NK-92 treated with Interleukin-12 subunit alpha and Interleukin-12 subunit beta, amount 100 ng/mL, for 24 hours (cell line): ENCODE measurements at places on chromosomes 16 and 17.

DNA sequence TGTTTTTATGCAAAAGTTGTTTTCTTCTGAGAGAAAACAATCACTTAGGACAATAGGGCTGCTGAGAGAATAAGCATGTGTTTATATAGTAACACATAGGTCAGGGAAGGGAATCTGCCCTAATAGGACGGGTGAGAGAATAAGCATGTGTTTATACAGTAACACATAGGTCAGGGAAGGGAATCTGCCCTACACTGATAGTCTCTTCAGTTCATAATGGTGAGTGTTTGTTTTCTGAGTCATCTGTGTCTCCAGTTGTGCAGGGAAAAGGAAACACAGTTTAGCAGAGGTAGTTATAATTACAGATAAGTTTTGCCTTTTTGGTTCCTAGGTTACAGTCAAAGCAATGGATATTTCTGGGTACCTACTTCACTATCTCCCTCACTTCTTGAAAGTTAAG is 252.3 kb upstream of the CA10 start:
- DNase-seq: no peak

DNA sequence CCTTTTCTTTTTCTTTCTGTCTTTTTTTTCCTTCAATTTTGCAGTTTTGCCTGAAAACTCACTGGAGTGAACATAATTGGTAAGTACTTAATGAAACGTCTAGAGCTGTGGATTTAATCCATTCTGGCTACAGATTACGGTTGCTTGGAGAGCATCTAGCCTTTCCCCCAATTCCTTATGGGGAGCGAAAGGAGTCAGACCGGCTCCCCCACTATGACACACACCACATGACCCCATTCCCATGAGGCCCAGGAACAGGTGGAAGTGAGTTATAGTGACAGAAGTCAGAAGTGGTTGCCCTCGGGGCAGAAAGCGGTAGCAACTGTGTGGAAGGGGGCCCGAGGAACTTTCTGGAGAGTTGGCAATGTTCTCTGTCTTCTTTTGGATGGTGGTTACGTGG is 41.2 kb downstream of the EMP2 start:
- no peak for DNase-seq

DNA sequence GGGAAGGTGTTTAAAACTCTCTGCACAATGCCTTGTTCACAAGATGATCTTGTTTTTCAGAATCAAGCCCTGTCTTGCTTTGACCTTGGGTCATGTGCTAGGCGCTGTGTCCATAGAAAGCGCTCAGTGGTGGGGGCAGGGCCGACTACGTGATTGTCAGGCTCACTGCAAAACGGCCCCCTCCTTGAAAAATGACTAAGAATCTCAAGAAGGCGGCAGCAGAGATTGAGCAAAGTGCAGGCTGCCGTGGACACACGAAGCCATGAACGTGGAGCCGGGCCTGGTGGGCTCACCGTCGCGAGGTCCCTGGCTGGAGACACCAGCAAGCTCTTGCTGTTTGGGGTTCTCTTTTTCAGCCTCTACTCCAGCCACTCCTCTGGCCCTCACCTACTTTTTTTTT is 10.2 kb downstream of the ATP2C2 start:
- DNase-seq: no peak

- DNase-seq: no peak
These were observed 184.1 kb downstream of the PMP22 start for GRCh38 chr17:15081008-15081407.

DNA sequence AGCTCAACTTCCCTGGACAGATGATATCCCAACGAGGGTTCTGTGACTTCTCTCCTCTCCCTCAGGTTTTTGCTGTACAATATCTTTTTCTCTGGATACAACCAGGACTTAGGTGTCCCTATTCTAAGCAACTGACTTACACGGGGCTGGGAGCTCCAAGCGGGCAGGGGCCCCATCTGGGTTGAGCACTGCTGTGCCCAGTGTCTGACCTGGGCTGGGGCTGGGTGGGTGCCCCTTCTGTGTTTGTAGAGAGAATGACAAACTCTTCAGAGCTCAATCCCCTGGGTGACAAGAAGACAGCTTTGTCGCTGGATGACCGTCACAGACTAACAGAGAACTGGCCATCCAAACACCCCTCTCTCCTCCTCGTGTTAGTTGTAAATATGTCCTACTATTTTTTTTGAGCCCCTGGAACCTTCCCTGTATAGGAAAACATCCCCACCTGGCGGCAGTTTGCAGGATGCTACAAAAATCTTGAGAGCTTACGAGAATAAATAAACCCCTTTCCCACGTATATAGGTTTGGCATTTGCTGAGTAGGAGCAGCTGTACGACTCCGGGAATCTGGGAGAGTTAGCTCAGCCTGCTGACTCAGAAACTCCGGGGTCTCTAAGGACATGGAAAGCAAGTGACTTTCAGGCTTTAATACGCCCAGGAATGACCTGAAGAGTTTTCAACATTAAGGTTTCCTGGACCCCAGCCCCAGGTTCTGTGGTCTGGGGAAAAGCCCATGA is 23.7 kb upstream of the RCVRN start:
- no peak for DNase-seq

- no peak for DNase-seq
These were observed 10.2 kb downstream of the MMD start for GRCh38 chr17:55411463-55411855.

- DNase-seq: no peak
These were observed 18.1 kb downstream of the SLFN12 start for GRCh38 chr17:35414247-35414646.

GRCh38 chr17:77280304-77281121 is 139.7 kb downstream of the SEC14L1 start:
- no peak for DNase-seq

DNA sequence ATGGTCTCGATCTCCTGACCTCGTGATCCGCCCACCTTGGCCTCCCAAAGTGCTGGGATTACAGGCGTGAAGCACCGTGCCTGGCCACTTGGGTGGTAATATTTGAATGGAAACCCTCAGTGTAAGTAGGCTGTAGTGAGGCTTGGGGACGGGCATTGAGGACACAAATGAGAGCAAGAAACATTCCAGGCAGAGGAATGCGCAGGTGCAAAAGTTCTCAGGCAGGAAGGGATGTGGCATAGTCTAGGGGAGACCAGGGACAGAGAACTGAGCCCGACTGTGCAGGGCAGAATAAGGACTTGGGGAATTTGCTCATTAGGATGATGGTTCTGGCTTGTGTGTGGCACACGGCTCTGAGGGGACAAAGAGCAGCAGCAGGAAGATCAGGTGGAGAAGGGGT is 54.8 kb downstream of the GRB2 start:
- DNase-seq: no peak

DNA sequence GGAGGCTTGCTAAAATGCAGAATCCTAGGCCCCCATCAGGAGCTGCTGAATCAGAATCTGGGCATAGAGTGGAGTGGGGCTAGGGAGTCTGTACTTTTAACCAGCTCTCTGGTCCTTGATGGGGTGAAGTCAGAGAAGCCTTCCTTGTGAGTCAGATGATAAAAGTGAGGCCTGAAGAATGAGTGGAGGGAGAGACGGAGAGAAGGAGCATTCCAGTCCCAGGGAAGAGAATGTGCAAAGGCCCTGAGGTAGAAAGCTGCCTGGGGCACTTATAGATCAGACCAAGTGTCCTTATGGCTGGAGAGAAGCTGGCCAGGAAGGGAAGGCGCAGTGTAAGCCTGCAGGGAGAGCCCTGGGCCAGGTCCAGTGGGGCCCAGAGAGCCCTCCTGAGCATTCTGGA is 235.1 kb upstream of the NLRP1 start:
- DNase-seq: no peak

- no peak for DNase-seq
These were observed 13.7 kb downstream of the RNF213 start for GRCh38 chr17:80274331-80274730.

- DNase-seq: peak; percentile 79
These were observed 6.8 kb downstream of the UBALD2 start for GRCh38 chr17:76271669-76272540.

- DNase-seq: no peak
These were observed 17.0 kb upstream of the DNASE1 start for GRCh38 chr16:3637371-3637923.

GRCh38 chr17:68847711-68848110 is 107.5 kb downstream of the ABCA8 start:
- DNase-seq: no peak

DNA sequence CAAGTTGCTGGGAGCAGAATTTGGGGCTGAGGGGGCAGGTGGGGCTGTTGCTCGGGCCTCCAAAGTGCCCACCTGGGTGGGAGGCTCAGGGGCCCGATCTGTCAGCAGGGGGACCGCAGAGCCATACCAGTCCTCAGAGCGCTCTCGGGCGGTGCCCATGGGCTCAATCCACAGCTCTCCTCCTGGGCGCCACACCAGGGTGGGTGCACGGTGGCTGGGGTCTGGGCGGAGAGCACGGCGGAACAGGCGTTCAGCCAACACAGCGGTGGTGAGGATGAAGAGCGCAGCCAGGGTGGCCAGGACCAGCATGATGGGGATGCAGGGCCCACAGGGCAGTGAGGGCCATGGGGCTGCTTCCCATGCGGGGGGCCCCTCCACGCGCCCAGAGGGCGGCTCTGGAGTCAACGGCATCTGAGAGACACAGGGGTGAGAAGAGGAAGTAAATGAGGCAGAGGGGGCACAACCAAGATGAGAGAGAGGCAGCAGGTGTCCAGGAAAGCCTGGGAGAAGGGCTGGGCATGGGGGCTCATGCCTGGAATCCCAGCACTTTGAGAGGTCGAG is 1.2 kb downstream of the C16orf54 start:
- no peak for DNase-seq

DNA sequence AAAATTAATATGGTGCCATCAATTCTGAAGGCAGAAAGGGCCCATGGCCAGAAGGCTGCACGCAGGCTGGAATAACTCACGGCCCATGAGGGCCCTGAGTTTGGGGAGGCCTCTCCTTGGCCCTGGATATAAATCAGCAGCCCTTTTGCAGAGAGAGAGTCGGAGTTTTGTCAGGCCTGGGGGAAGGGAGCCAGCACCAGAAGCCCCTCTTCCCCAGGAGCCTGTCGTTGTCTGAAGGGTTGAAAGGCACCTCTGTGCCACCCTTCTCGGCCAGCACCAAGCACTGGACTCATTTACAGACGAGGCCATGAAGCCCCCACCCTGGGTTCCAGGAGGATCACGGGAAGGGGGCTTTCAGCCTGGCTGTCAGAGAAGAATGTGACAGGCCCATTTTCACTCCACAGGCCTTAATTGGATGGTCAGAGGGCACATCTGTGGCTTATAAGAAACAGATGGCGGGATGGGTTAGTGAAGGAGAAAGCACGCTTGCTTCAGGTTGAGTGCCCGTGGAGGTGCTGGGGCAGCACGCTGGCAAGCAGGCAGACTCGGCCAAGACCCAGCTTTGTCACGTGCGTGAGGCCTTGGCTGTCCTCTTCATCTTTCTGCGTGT is 140.6 kb downstream of the CLEC16A start:
- no peak for DNase-seq

GRCh38 chr17:15886221-15886620 is 58.7 kb upstream of the ADORA2B start:
- no peak for DNase-seq

- no peak for DNase-seq
These were observed 116.9 kb upstream of the CDH13 start for GRCh38 chr16:82509691-82510430.

- no peak for DNase-seq
These were observed 6.3 kb downstream of the IGSF6 start for GRCh38 chr16:21646091-21646490.

DNA sequence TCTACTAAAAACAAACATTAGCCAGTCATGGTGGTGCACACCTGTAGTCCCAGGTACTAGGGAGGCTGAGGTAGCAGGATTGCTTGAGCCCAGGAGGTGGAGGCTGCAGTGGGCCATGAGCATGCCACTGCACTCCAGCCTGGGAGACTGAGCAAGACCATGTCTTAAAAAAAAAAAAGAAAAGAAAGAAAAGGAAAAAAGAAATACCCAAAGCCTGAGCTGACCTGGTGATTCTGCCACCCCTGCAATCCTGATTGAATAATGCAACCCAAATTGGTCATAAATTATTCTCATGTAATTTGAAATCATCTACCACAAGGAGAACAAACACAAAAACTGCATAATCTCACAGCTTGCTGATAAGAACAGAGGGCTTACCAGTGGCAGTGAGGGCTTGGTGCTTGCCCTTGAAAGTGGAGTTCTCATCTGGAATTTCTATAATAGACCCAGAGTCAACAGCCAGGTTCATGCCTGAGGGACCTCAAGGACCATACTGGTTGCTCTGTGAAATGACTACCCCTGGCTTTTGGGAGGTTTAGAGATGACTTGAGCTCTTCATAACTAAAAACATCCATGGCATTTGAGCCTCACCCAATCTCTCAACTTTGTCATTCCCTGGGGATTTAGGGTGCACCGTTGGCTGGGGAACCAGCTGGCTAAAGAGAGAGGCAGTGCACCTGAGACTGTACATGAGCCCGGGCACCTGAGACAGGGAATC is 35.4 kb upstream of the TMC5 start:
- no peak for DNase-seq

DNA sequence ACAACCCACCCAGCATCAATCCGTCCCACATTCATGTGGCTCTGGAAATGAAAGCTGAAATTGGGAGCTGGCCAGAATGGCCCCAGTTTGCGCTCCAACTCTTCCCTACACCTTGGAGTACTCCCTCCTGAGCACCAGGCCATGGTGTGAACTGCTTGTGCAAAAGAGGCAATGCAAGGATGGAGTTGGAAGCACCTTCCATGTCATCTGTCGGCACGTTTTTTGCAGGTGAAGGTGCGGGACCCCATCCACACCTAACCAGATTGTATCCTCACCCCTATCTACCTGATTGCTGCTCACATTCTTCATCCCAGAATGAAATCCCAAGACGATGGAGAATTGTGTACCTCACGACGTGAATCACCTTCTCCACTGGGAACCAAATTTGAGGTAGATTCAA is 136.6 kb upstream of the WSB1 start:
- DNase-seq: no peak

- no peak for DNase-seq
These were observed 22.6 kb downstream of the NT5M start for GRCh38 chr17:17325816-17326215.

DNA sequence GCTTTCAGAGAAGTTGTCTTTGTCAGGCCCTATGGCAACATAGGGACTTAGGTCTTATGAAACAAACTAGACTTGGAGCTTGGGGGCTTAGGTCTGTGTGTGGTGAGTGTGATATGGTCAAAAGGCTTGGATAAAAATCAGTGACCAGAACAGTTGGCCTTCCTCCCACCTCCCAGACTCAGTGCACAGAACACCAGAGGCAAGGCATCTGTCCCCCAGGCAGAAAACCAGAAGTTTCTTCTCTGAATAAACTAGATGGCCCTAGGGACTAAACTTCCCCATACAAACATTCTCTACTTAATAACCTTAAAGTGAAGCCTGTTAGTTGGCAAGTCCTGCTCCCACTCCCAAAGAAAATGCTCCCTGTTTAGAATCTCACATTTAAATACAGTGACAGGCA is 39.2 kb upstream of the PMFBP1 start:
- DNase-seq: no peak

GRCh38 chr16:57791195-57791892 is 10.9 kb downstream of the KIFC3 start:
- DNase-seq: no peak
